ENCODE measurements at places on chromosomes 1 and 21.

DNA sequence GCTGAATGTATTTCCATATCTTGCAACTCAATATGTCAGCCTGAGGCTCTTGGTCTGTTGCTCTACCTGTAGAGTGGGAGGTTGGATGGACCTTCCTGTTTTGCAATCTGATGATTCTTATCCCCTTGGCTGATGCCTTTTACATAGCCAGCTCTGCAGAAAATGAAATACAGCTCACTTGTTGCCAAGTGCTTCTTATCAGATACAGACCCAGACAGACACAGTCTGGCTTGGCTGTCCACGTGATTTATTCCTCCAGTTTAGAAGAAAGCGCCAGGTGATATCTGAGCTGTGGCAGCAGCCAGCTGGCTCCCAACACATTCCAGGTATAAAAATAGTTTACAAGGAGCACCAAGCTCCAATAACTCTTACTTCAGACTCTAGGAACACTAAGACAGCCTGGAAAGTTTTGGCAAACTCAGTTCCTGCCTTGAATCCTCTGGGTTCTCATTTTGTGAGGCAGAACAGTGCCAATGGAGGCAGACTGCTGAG is 479.2 kb upstream of the USP24 start:
- peak overlapping the region; percentile 32 for H3K27ac ChIP-seq
- H3K4me1 ChIP-seq, result peaks cover 29% of the 10 kb centered on the region
- H3K4me3 ChIP-seq, result no peak overlapping the region
- no peaks in the 10 kb centered on the region for H3K27me3 ChIP-seq

GRCh38 chr1:1189111-1189510 is 15.4 kb downstream of the TTLL10 start:
- H3K27ac ChIP-seq, result no peak overlapping the region
- no peaks in the 10 kb centered on the region for H3K4me1 ChIP-seq
- H3K4me3 ChIP-seq, result no peak overlapping the region
- no peaks in the 10 kb centered on the region for H3K36me3 ChIP-seq
- no peaks in the 10 kb centered on the region for H3K27me3 ChIP-seq
- DNase-seq, result no peak

GRCh38 chr1:179883745-179884138 is 1.7 kb downstream of the TOR1AIP1 start:
- peaks cover 49% of the 10 kb centered on the region for H3K36me3 ChIP-seq
- H3K4me3 ChIP-seq, result peak overlapping the region; percentile 91
- peaks cover 53% of the 10 kb centered on the region for H3K4me1 ChIP-seq
- no peaks in the 10 kb centered on the region for H3K27me3 ChIP-seq
- DNase-seq, result no peak

DNA sequence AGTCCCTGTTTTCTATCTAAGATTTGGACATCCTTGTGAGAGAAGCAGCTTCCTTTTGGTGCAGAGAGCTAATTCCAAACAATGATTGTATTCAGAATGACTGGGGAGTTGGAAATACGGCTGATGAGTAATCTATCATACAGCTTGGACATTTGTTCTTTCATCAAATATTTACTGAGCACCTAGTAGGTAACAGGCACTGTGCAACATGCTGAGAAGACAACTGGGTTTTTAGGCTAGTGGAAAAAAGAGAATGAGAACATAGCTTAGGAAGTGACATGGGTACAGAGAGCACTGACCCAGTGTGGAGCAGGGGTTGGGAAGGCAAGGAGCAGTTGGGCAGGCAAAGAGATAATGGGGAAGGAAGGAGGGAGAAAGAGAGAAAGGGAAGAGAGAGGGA is 87.5 kb downstream of the TBX19 start:
- no peaks in the 10 kb centered on the region for H3K36me3 ChIP-seq
- H3K27me3 ChIP-seq, result no peaks in the 10 kb centered on the region
- no peak overlapping the region for H3K27ac ChIP-seq
- no peaks in the 10 kb centered on the region for H3K4me1 ChIP-seq

- DNase-seq, result no peak
- H3K27ac ChIP-seq, result no peak overlapping the region
- no peaks in the 10 kb centered on the region for H3K36me3 ChIP-seq
- no peaks in the 10 kb centered on the region for H3K27me3 ChIP-seq
- no peaks in the 10 kb centered on the region for H3K4me1 ChIP-seq
- H3K4me3 ChIP-seq, result no peak overlapping the region
These were observed 310.7 kb downstream of the PLPP3 start for GRCh38 chr1:56268519-56269140.

DNA sequence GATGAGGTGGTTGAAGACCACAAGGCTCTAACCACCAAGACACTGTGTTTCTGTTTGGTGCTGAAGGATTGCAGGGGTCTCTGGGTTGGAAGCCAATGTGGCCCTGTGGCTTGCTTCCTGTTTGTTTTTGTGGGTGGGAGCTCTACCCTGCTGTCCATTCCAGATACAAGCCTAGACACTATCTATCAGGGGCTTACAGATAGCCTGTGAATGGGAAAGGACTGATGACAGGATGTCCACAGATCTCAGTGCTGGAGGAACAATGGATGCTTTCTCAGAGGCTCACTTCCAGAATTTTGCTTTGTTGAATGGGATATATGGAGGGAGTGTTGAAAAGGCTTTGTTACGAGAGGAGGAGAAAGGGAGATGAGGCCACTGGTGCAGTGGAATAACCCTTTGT is 69.7 kb downstream of the NOS1AP start:
- H3K4me1 ChIP-seq, result no peaks in the 10 kb centered on the region
- H3K27ac ChIP-seq, result no peak overlapping the region
- no peaks in the 10 kb centered on the region for H3K27me3 ChIP-seq
- H3K4me3 ChIP-seq, result no peak overlapping the region
- H3K36me3 ChIP-seq, result no peaks in the 10 kb centered on the region

- no peak overlapping the region for H3K4me3 ChIP-seq
- no peak overlapping the region for H3K27ac ChIP-seq
- no peaks in the 10 kb centered on the region for H3K36me3 ChIP-seq
These were observed 64.2 kb downstream of the PLXNA2 start for GRCh38 chr1:208179961-208180409.

All from psoas muscle (tissue), 8 donors.